ENCODE measurements at places on chromosomes 7 and 10.

- no peak for DNase-seq
Observed at GRCh38 chr7:134804854-134805253, 25.4 kb downstream of the CALD1 start.

GRCh38 chr7:41030673-41031072 is 672.2 kb downstream of the INHBA start:
- DNase-seq = no peak

- DNase-seq = no peak
Observed at GRCh38 chr7:87435546-87435945, 39.9 kb downstream of the ABCB4 start.

- no peak for DNase-seq
Observed at GRCh38 chr7:149701495-149702240, 71.7 kb downstream of the ZNF467 start.

GRCh38 chr10:56360583-56360966 is 484 bp downstream of the ZWINT start:
- DNase-seq = no peak

DNA sequence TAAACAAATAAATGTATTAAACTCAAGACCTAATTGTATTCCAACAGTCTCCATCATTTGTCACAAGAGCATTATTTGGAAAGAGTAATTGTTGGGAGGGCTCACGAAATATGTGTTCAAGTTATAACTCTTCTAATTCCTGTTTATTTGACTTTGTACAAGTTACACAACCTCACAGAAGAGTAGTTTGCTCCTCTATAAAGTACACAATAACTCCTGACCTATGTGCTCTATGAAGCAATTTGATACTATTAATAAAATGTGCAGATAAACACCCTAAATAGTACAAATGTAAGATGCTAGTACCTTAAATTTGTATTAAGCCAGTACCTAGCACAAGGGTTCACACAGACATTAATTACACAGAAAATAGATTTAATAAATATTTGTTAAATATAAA is 285.8 kb downstream of the LRRTM3 start:
- no peak for DNase-seq

DNA sequence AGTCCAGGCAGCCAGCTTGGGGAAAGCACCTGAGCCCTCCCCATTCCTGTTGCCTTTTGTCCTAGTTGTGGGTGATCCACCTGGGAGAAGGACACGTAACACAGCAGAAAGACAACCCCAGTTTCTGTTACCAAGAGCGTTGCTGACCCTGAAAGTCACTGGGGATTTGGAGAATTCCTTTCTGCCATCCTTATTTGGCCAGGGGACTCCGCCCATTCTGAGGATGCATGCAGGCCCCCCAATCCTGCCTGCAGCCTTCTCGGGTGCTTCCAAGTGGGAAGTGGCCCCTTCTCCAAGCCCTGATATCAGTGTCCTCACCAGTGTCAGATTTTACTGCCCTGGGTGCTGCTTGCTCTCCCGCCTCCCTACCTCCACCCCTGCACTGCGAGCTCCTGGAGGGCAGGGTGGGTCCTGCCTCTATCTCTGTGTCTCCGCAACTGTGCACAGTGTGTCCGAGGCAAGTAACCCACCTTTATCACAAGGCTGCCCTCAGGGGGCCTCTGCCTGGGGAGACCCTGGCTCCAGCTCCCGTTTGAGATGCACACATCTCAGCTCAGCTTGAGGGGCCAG is 9.2 kb upstream of the ADCY1 start:
- no peak for DNase-seq

DNA sequence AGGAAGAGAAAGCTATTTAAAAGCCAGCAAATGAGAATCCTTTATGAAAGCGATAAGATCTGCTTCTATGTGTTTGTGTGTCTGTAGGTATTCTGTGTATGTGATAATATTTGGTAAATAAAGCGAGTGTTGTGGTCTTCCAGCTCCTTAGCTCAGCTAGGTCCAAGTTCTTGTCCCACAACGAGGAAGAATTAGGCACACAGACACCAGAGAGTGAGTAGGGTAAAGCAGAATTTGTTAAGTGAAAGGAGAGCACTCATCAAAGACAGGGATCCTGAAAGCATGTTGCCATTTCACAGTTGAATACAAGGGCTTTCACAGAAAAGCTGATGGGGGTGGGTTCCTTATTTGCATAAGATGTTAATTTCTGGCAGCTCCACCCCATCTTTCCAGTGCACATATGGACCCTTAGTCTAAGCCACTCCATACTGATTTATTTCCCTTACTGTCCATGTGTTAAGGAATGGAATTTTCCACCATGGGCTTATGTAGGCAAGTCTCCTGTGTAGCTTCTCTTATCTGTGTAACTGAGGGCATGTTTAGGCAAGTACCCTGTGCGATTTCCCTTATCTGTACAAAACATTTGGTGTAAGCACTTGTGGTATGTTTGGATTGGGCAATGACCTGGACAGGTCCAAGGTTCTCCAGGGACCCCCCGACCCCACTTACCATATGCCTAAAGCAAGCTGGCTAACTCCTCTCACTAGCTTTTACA is 165.9 kb upstream of the VIPR2 start:
- no peak for DNase-seq

DNA sequence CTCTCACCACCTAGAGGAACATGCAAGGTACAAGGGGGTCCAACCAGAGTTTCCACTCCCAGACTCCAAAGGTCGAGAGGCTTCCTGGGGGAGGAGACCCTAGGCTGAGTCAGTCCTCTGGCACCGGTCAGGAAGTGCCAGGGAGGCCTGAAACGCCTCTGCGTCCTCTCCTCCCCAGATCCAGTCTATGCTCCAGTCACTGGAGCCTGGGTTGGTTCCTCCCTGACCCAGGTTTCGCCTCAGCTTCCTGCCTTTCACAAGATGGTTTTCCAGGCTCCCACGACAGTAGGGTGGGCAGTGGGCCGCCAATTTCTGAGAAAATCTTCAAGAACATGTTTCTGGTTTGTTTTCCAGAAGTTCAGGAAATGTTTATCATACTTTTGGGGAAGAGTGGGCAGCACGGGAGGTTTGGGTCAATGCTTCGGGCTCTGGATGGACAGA is 30.0 kb downstream of the DUSP5 start:
- DNase-seq = peak; percentile 45

GRCh38 chr7:41599760-41600159 is 103.1 kb downstream of the INHBA start:
- DNase-seq = no peak

DNA sequence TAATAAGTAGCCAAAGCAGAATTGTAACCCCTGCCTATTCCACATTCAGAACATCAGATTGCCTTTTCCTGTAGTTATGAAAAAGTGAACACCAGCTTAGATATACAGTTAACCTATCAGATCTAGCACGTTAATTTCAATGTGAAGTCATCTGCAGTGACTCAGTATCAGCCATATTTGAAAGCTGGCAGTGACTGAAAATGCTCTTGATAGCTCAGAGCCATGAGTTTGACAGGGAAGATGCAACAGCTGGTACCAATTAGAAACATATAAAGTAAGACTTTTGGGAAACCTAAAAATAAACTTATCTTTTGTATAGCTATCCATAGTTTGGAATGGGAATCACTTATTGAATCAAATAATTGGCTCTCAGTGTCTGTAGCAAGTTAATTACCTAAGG is 284.1 kb upstream of the NPSR1 start:
- DNase-seq = no peak

DNA sequence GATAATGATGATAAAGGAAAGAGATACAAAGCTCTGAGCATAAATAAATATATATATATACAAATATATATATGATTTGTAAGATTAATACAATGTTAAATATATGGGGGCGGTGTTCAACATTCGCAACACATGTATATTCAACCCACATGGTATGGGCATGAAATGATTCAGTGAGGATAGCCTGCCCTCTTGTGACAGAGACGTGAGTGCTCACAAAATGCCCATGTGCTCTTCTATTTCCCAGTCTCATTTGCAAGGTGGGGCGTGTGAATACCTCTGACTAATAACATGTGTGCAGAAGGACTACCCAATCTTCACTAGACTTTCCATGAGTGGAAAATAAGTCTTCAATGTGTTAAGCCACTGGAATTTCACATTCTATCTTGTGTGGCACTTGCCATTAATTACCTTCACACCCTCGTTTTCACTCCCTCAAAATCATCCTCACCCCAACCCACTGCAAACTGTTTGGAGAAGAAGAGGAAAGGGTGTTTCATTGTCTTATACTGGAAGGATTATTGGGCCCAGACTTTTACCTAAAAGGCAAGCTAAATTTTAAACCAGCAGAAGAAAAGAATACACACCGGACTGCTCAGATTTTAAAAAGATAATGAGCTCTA is 26.9 kb downstream of the ASAH2 start:
- no peak for DNase-seq

- no peak for DNase-seq
Observed at GRCh38 chr7:149729586-149729982, 43.8 kb downstream of the ZNF467 start.

DNA sequence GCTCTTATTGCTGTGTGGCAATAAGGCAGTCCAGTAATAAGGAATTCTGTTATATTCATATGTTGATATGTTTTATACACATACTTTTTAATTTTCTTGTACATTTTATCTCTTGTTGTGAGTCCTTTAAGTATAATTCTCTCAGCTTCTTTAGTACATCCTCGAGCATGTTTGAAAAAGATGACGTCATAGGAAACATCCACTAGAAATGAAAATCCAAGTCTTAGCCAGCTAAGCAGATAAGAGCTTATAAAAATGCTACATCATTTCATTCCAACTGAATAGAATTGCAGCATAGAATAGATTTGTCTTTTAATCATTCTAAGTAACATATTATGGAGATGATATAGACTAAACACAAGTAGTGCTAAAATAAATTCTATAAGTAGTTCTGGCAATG is 283.7 kb upstream of the FZD1 start:
- no peak for DNase-seq

GRCh38 chr10:121608469-121609190 is 10.4 kb upstream of the FGFR2 start:
- no peak for DNase-seq

GRCh38 chr10:93077860-93078337 is 4.2 kb downstream of the CYP26A1 start:
- DNase-seq = no peak

GRCh38 chr10:108684431-108684830 is 1238.9 kb downstream of the XPNPEP1 start:
- DNase-seq = no peak

DNA sequence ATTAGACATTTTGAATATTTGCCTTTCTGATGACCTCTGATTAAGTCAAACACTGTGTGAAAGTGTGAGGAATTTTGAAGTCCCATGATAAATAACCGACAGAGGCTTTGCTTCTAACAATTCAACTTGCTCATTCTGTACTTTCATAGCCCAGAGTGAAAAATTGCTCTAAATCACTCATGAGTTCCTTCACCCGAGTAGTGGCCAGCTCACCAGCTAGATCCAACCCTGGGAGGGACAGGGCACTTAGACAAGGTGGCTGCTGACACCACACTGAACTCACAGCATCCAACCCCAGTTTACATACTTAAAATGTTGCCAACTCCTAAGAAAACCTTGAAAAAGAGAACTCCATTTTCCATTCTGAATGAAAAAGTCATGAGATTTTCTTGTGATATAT is 80.0 kb upstream of the LYZL1 start:
- DNase-seq = no peak

DNA sequence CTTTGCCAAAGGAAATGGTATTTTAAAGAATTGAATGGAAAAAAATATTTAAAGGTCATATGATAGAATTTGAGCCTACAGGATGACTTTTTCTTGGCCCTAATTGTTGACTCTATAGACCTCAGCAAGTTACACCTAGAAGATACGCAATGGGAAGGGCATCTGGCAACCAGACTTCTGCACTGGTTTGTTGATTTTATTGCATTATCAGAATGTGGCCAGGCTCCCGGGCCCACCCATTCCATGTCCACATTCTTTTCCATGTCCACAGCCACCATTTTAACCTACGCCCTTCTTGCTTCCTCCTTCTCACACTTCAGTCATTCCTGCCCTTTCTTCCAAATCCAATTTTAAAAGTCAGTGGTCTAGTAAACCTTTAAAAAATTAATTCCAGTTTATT is 738.4 kb downstream of the SUGCT start:
- no peak for DNase-seq

- no peak for DNase-seq
Observed at GRCh38 chr7:140035400-140036223, 27.1 kb downstream of the PARP12 start.

DNA sequence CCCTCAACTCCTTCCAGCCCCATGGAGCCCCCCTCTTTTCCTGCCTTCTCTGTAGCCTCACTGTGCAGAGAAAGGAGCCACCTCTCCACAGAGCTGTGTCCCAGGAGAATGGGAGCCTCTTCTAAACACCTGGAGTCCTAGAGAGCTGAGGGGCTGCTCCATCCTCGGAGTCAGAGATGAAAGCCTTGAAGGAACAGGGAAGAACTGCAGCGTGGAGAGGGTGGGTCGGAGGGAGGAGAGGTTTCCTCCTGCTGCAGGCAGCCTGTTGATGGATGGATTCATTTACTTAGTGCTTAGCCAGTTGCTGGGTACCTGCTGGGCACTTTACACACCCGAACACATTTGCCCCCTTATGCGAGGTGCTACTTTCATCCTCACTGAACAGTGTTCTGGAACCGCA is 39.0 kb downstream of the C10orf120 start:
- no peak for DNase-seq

DNA sequence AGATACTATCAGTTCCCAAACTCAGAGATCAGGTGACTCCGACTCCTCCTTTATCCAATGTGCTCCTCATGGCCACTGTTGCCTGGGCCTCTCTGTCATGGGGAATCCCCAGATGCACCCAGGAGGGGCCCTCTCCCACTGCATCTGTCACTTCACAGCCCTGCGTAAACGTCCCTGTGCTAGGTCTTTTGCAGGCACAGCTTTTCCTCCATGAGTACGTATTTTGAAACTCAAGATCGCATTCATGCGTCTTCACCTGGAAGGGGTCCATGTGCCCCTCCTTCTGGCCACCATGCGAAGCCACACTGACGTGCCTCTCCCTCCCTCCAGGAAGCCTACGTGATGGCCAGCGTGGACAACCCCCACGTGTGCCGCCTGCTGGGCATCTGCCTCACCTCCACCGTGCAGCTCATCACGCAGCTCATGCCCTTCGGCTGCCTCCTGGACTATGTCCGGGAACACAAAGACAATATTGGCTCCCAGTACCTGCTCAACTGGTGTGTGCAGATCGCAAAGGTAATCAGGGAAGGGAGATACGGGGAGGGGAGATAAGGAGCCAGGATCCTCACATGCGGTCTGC is 162.2 kb downstream of the EGFR start:
- DNase-seq = no peak

GRCh38 chr7:51785876-51786275 is 469.3 kb upstream of the COBL start:
- DNase-seq = no peak

GRCh38 chr7:107879400-107880035 is 11.5 kb upstream of the DLD start:
- peak; percentile 69 for DNase-seq

DNA sequence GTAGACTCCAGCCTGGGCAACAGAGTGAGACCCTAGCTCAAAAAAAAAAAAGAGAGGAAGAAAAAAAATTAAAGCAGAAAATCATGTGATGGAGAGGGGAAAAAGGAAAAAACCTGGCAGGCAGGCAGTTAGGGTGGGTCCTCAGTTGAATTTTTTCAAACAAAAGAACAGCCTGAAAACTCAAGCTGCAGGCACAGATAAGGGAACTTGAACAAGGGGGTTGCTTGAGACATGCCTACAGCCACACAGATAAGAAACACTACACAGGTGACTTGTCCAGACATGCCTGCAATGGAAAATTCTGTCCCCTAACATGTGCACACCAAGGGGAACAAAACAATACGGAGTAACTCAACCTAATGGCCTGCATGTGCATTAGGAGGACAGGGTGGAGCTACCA is 19.2 kb downstream of the VIM start:
- no peak for DNase-seq

- no peak for DNase-seq
Observed at GRCh38 chr10:28054228-28054860, 55.5 kb upstream of the ODAD2 start.

GRCh38 chr7:16025696-16026095 is 339.2 kb upstream of the MEOX2 start:
- no peak for DNase-seq

Measured in SW 1271 (cell line).